ENCODE measurements at places on chromosomes 7 and 10.

DNA sequence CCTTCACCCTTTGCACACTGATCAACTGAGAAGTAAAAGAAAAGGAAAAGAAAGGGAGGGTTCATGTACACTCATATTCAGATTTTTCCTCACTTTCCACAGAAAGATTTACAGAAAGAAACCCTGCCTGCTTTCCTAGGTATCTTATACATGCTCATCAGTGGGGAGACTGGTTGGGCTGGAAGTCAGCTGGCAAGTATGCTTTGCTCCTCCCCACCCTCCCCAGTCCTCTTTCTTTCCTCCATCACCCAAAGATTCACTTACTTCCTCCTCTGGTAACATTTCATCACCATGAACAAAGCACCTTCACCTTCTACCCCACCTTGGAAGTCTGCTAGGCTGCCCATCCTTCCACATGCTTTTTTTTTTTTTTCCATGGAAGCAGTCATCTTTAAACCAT is 153.2 kb upstream of the NRBF2 start:
- DNase-seq = no peak

DNA sequence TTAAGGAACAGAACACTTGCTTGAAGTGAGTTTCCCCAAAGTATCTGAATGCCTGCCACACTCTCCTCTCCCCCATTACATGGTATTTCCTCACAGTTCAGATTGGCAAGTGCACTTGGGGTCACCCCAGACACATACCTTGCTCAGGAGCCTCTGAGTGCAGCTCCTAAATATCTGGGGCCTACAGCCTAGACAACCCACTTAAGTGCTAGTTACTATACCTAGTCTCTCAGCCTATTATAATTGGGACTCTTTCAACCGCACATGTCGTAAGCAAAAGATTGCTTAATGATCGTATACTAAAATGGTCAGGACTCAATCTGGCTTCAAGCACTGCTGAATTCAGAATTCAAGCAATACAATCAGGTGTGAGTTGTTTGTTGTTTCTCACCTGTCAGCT is 19.9 kb downstream of the TMEM176B start:
- DNase-seq = no peak

GRCh38 chr7:19294619-19295018 is 149.4 kb upstream of the FERD3L start:
- no peak for DNase-seq

GRCh38 chr7:116772423-116772863 is 89.9 kb upstream of the CAPZA2 start:
- DNase-seq = no peak

GRCh38 chr10:71801361-71801760 is 28.0 kb upstream of the VSIR start:
- DNase-seq = no peak

DNA sequence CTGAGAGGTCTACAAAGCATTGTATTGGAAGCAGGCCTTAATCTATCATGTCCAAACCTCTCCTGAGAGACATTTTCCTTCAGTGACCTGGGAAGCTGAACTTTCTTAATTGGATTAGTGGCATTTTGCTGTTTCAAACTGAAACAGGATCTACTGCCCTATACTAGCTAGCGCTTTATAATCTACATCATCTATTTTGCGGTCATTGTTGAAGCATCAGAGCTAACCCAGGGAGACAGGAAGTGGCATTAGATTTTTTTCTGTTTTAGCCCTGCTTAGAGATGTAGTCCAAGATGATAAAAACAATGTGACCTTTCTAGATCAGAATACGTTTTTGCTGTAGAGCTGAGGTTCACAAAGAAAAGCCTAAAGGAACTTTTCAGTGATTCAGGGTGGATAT is 147.4 kb upstream of the AGR3 start:
- DNase-seq = no peak

DNA sequence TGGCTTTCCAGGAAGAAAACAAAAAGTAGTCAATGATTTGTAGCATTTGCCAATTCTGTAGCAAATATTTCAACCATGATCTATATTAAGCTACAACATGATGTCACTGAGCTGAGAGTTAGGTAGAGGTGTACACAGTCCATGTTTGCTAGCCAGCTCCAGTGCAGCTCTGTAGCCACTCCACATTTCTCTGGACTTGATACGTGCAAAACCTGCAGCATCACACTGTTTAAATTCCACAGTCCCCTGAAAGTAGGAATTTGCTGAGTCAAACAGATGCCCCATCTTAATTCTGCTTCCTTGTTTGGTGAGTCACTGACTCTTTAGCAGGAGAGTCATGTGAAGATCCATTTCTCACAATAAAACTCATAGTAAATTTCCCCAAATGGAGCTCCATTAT is 89.8 kb upstream of the LRRTM3 start:
- no peak for DNase-seq

DNA sequence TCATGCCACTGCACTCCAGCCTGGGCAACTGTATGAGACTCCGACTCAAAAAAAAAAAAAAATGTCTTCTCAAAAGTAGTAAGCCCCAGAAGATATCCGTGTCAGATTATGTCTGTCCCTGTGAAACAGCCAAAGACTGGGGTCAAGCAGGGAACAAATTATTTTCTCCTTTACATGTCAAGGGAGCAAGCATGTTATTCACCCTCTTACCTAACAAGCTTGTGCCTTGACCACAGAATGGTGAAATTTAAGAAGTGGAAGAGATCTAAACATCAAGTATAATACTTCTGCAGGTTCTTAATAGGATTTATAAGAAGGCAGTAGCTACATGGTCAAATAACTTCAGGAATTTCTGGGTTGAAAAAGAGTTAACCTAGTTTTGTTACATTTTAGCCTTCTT is 187.9 kb downstream of the ZNF365 start:
- DNase-seq = no peak

DNA sequence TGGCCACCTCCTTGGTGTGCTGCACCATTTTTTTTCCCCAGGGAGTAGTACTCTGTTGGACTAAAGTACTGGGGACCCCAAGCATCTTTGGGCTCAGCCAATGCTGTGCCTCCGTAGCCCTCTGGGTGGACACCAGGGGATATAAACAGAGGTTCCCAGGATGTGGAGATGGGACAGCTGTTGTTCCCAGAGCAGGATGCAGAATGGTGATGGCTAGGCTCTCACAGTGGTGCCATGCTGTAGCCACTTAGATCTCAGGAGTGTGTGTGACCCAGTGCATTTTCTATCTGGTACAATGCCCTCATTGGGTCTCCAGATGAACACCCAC is 50.9 kb upstream of the SCIN start:
- no peak for DNase-seq

DNA sequence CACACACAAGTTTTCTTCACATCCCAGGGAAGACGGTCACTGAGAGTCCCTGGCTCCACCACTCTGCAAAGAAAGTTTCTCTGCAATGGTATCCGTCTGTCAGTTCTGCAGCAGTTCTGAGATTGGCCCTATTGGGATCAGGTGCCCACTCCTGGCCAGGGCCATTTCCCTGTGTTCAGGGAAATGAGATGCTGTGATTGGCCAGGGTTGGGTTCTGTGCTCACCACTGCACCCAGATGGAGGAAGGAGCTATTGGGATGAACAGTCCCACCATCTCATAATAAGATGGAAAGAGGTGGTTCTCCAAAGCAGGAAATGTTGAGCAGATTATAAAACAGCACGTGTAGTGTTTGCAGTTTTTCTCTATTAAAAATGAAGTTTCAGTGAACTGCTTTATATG is 13.3 kb upstream of the PIP4K2A start:
- DNase-seq = no peak

GRCh38 chr10:91741356-91741755 is 56.9 kb upstream of the TNKS2 start:
- DNase-seq = no peak
